CD4-positive, alpha-beta T cell treated with Interleukin-4 for 1 hour (primary cell): ENCODE measurements at places on chromosomes 5 and 9.
A peak's percentile ranks its signal among the peaks of the same experiment; 100 is the strongest.

DNA sequence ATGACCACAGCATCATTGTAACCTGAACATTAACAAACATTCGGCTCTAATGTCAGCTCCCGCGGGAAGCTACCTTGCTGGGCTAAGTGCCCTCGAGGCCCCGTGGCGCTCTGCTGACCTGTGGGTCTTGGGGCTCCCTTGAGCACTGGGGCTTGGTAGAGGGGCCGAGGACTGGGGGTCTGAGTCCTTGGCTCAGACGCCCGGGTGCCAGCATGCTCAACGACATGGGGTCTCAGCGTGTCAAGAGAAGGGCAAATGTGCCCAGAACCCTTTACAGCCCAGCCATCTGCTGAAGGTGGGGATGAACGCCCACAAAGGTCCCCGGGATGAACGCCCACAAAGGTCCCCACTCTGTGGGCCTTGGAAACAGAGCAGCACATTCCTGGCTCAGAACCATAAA, 39.7 kb upstream of the SARDH start:
- no peak for DNase-seq

DNA sequence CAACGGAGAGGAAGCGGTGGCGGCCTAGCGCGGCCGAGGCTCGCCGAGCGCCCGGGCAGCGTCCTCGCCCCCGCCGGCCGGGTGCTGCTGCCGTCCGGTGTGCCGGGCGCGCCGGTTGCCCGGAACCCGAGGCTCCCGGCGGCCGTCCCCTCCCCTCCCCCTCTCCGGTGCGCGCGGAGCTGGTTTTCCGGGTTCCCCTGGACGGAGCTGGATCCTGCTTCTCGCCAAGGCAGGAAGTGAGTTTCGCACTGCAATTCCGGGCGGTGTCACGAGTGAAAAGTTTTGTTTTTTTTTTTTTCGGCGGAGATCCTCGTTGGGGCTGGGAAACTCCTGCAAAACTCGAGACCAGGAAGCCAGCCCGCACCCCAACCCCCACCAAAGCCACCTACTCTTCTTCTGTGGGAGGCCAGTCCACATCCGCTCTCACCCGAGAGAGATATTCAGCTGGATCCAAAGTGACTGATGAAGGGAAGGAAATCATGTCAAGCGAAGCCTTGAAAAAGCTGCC, at the start of gene ERBIN:
TSS of gene ERBIN (plus strand) at position 300 of the 508 bp plus-strand sequence. CDS start 66,144 bp downstream, outside the sequence.
- DNase-seq = peak; percentile 70

GRCh38 chr9:20255052-20255451, 367.2 kb downstream of the MLLT3 start:
- no peak for DNase-seq

DNA sequence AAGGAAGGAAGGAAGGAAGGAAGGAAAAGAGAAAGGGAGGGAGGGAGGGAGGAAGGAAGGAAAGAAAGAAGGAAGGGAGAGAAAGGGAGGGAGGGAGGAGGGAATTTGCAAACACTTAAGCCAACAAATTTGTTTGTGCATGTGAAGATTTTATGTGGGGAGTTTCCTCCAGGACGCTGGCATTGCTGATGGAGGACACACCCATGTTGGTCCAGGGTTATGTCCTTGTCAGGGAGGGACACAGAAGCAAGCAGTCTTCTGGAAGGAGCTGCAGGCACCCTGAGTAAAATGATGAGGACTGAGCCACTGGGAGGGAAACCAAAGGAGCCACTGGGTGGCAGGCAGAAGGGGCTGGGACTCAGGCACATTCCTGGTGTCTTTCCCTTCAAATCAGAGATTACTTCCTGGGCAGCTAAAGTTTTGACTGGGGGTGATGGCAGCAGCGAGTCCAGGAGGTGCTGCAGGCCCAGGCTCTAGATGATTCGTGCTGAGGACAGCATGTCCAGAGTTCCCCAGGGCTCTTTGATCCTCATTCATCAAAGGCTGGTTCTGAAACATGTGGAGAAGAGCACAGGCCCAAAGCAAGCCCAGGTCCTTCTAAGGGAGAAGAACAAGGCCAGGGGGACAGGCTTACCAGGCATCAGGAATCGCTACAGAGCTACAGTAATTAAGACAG, 109.2 kb downstream of the PAX5 start:
- DNase-seq = no peak

- DNase-seq = no peak
Measured at GRCh38 chr5:116880150-116880549, 305.5 kb upstream of the SEMA6A start.
